ENCODE measurements at places on chromosomes 3 and 15.

DNA sequence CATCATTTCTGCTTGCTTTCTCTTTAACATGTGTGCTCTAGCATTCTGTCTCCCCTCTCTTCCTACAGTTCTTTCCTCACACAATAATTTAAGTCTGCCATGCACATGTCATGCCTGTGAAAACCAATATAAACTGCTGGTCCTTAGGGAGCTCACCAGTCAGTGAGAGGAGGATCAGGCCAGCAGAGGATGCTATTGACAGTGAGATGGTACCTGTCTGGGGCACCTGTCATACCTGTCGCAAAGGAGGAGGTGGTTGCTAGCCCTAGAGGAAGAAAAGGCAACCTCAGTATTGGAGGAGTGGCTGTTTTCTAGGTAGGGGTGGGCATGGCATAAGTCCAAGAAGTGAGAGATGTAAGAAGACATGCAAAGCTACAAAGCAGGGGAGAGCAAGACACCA is 194.6 kb downstream of the GABRG3 start:
- no peak for DNase-seq

DNA sequence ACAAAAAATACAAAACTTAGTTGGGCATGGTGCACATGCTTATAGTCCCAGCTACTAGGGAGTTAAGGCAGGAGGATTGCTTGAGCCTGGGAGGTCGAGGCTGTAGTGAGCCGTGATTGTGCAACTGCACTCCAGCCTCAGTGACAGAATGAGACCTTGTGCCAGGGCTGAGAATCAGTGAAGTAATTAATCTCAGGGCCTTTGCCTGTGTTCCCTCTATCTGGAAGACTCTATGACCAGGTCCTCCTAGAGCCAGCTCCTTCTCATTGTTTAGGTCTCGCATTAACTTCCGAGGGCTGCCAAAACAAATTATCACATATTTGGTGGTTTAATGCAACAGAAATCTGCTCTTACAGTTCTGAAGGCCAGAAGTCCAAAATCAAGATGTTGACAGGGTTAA is 41.4 kb upstream of the FLNB start:
- DNase-seq, result no peak

- DNase-seq, result no peak
Measured at GRCh38 chr15:58311556-58311955, 120.2 kb upstream of the LIPC start.

GRCh38 chr3:168598250-168598649 is 502.5 kb upstream of the GOLIM4 start:
- no peak for DNase-seq

GRCh38 chr3:134650431-134651346 is at the start of gene KY:
Gene KY, minus strand, starts transcription at chr3:134651022. Its CDS starts 62 bp downstream, at chr3:134650960.
- DNase-seq, result no peak

GRCh38 chr15:66859688-66860253 is 157.7 kb downstream of the SMAD6 start:
- no peak for DNase-seq

DNA sequence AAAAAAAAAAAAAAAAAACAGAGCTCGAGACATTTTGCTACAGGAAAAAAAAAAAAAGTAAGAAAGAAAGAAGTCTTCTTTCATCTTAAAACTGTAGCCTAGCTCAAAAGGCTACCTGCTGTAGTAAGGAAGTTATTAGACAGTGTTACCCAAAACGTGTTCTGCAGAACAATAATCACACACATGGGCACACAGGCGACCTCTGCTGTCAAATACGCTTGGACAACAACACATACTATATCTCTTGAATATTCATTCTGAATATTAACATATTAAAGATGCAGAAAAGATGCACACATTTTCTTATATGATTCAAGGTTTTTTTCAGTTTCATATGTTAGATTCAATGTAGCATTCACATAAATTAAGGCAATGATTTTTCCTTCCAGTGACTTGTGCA is 215.8 kb downstream of the ROBO1 start:
- no peak for DNase-seq

GRCh38 chr3:104947943-104948342 is 418.8 kb upstream of the ALCAM start:
- DNase-seq, result no peak

- DNase-seq, result no peak
Measured at GRCh38 chr3:185532901-185533300, 19.5 kb downstream of the LIPH start.

DNA sequence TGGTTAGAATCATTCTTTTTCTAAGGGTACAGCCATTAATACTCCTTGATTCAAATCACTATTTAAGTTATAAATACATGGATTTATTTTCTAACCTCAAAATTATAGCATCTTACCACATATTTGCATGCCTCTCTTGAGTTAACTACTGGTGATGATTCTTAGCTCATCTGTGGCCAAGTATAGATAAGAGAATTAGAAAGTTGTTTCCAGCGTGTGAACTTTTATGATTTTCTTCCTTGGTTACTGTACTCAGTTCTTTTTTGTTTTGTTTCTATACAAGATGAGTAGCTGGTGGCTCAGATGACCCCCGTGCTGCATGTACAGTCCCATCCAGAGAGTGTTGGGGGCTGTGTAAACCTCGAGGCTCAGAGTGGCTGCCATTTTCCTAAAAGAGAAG is 124.6 kb downstream of the IGF1R start:
- DNase-seq, result no peak

DNA sequence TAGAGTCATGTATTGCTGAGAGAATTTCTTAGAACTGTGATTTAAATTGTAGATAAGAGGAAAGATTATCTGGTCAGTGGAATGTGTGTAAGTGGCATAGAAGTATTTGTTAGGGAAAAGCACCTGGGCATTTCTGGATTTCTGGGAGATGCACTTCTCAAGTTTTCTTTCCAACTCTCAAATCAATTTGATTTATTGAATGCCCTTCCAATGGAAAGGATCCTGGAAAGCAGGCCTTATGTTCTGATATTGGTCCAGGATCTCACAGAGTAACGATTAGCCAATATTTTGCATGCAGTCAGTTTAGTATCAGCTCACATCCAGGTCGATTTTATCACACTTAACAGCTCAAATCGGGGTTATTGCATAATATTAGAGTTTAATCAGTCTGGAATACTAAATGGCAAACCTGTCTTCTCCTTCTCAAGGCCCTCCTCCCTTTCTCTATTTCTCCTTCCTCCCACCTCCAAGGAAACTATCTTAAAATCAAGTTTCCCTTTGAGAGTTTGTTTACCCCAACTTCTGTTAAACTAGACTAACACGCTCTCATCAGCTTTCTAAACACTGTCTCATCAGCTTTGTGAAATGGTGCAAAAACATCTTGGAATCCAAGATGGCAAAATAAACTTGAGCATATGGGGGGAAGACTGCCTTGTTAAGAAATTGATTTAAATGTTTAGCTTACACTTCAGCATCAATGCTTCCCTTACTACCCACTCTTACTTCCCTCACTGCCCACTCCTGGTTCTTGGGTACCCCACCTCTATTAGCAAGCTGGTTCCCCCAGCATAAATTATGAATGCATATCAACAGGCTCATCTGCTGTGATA is 9.5 kb downstream of the SOX2 start:
- DNase-seq, result no peak

DNA sequence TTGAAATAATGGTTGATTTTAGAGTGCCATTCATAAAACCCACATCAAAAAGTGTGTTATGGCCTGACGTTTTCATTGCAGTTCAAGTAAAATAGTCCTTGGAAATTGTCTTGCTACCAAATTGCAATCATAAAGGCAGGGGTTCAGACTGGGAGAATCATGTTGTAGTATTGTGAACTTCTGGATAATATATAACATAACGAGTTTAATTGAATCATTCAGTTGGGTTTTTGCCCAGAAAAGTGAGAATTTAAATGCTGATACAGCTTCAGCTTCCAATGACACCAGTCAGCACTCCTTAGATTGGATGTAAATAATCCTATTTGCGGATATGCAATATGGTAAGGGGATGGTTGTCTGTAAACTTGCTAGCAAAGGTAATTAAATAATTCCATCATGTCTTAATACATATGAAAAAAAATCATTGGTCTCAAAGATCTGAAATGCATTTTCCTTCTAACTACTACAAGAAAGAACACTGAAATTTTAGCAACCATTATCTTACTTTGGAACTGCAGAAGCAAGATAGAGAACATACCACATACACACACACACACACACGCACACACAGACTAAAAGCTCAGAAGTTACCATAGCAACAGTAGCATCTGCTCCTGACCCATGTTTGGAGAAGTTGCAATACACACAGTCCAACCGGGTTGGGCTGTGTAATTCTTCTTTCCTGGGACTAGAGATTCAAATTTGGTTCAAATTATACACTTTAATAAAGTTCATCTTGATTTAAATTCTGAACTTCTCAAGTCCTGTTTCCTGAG is 686.2 kb upstream of the NR2F2 start:
- no peak for DNase-seq

DNA sequence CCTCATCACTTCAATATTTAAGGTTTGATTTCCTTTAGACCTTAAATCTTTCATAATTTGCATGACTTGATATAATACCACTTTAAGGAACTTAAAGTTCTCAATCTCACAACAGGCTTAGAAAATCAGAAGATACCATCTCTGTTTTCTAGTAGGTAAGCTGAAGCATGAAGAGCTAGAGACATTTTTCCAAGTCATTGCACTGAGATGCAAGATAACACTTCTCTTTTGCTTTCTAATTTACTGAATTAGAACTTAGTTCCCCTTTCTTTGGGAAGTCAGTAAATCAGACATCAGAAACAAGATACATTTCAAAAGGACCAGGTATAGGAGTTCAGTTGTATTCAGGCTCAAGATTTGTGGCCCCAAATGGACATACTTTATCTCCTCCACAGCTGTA is 79.7 kb downstream of the DZIP3 start:
- no peak for DNase-seq

DNA sequence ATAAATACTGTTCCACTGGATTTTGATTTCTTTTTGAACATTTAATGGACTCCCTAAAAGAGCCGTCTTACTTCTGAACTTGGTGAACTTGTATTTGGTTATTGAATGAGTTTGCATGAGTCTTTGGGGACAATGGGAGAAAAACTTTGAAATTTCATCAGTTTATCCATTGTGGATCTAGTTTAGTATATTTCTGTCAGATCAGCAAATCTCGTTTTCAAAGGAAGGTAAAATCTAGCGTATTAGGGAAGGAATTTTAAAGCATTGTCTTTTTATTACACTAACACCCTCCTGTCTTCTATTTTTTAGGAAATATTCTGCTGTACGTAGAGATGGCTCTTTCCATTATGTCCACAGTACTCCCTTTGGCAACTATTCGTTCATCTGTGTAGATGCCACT is 12.8 kb downstream of the TMEM62 start:
- DNase-seq, result no peak

DNA sequence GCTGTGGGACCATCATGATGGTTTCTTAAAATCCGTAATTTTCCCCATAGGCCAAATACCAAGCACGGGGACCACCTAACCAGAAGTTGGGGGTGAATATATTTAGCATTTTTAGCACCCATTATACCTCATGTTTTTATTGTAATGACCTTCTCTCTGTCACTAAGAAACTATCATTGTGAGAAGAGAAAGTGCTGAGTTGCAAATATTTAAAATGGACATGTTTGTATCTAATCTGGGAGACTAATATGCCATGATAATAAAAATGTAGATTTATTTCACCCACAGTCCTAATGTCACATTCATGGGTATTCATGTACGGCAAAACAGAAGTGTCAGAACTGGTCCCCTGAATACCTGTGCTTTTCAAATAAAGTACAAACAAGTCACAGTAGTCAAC is 398.9 kb upstream of the NR2F2 start:
- DNase-seq, result no peak

GRCh38 chr3:9179826-9180763 is 69.4 kb downstream of the SRGAP3 start:
- DNase-seq, result no peak

DNA sequence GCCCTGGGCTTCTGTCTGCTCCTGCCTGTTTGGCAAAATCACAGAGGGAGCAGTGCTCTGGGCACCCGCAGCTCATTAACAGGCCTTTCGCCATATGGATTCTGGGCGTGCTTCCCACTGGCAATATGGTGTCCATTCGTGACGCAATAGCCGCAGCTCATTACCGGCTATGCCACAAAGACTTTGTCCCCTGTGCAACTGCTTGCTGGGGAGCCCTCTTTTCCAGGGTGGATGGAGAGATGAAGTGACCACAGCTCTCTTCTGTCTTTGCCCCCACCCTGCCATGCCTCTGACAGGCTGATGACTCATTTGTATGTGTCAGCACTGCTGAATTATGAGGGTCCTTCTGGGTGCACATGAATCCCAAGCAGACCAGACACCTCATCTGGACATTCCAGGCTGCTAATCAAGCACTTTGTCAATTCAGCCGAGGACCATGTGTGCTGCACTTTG is 214.3 kb upstream of the FEZF2 start:
- DNase-seq, result no peak

- DNase-seq, result no peak
Measured at GRCh38 chr3:29512641-29513040, 231.8 kb downstream of the RBMS3 start.

- DNase-seq, result no peak
Measured at GRCh38 chr3:73547427-73548248, 77.1 kb downstream of the PDZRN3 start.

- no peak for DNase-seq
Measured at GRCh38 chr3:29332195-29332637, 51.3 kb downstream of the RBMS3 start.

DNA sequence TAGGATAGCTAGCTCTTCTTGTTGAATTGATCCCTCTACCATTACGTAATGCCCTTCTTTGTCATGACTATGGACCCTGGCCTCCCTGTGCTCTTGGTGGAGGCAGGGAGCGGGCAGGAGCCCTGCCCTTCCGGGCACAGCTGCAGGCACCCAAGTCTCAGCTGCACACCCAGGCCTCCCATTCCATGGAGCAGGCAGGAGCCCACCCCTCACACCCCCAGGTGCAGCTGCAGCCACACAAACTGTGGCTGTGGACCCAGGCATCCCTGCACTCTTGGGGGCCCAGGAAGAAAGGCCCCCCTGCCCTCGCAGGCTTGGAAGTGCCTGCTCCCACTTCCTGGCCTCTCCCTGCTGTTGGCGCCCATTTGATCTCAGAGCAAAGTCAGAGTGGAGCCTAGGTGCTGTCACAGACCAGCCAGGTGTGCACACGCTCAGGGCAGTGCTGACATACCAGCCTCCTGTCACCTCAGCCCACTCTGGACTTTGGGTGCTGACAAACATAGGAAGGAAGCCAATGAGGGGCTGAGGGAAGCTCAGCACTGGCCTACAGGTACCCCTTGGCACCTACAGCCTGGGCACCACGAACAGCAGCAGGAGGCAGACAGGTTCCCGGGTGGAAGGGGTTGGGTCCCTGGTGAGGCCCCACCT is 53.0 kb downstream of the SLMAP start:
- no peak for DNase-seq

- DNase-seq, result no peak
Measured at GRCh38 chr15:67976506-67977073, 77.5 kb upstream of the PIAS1 start.

- no peak for DNase-seq
Measured at GRCh38 chr3:76986876-76987474, 52.9 kb upstream of the ROBO2 start.

Data from activated naive CD4-positive, alpha-beta T cell (primary cell).